ENCODE measurements at places on chromosomes 2 and 18.

DNA sequence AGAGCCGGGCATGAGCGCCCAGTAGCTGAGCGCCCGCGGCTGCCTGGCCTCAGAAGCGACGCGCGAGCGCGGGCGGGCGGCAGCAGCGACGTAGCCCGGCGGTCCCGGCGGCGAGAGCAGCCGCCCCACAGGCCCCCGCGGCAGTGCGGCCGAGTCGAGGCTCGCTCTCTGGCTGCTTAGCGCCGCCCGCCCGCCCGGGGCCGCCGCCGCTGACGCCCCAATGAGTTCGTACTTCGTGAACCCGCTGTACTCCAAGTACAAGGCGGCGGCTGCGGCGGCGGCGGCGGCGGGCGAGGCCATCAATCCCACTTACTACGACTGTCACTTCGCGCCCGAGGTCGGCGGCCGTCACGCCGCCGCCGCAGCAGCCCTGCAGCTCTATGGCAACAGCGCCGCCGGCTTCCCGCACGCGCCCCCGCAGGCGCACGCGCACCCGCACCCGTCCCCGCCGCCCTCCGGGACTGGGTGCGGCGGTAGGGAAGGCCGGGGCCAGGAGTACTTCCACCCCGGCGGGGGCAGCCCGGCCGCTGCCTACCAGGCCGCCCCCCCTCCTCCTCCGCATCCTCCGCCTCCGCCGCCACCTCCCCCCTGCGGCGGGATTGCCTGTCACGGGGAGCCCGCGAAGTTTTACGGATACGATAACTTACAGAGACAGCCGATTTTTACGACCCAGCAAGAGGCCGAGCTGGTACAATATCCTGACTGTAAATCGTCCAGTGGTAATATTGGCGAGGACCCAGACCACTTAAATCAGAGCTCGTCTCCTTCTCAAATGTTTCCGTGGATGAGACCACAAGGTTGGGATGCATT, 847 bp downstream of the HOXD8 start:
- no peak for DNase-seq

DNA sequence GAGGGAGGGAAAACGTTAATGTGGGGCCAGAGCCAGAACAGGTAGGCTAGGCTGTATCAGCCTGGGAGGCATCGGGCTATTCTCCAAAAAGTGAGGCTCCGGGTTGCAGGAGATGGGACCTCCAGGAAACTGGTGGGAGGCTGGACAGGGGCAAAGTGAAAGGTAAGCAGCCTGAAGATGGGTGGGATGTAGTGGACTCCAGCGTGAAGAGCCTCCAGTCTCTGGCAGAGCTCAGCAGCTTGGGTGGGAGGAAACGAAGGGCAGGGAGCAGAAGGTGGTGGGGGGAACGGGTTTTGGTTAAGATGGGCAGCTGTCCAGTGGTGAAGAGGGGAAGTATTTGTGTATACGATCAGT, 3.1 kb upstream of the EMX1 start:
- no peak for DNase-seq

DNA sequence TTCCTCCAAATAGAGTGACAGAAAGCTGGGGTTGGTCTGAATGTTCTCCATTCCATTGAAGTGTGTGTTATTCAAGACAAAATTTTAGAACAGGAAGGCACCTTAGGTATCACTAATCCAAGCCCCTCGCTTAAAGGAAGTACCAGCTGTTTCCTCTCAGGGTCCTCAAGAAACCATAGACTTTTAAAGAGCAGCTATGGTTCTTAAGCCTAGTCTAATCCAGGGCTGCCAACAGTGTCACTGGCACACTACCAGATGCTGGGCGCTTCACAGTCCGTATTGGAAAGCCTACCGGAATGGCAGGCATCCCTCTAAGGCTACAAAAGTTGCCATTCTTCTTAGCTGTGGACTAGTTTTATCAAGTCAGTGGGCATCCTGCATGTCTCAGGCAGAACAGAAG, 1.9 kb downstream of the NEMP2 start:
- no peak for DNase-seq

- no peak for DNase-seq
These were observed 66.2 kb upstream of the MCFD2 start for GRCh38 chr2:46981662-46982350.

GRCh38 chr2:237466211-237466610, 20.8 kb upstream of the MLPH start:
- no peak for DNase-seq

DNA sequence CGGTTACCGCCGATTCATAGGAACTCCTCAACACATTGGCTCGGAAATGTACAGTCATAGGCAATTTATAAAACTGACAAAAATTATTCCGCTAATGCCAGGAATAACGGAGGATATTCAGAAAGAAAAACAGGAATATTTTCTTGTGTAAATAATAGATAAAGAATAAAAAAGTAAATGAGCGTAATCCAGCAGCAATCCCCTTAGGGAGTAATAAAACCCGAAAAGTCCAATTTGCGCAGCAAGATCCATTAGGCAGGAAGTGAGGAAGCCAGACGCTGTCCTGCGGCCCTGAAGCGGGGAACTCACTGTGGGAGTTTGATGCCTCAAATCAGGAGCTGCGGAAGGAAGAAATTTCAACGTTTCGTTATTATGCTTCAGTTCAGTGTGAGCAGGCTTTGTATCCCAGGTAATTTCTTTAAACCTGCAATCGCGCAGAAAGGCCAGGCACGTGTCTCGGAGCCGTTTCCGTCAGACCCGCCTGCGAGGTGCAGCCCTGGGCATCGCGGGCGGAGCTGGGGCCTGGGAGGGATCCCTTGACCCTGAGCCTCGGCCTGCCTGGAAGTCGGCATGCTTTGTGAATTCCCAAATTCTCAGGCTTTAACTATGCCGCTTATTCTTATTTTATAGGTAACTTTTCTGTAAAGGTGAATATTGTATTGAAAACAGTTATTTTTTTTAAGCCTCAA, 180.9 kb upstream of the ALKAL2 start:
- no peak for DNase-seq

- no peak for DNase-seq
These were observed 321.4 kb upstream of the EPHA4 start for GRCh38 chr2:221893501-221893900.

GRCh38 chr18:30944773-30945417, 97.6 kb downstream of the DSC3 start:
- DNase-seq: no peak

GRCh38 chr2:100632759-100633158, 70.0 kb downstream of the PDCL3 start:
- DNase-seq: no peak

GRCh38 chr2:79855264-79856006, 342.6 kb downstream of the CTNNA2 start:
- no peak for DNase-seq

GRCh38 chr2:75547345-75548035, 13.2 kb downstream of the EVA1A start:
- no peak for DNase-seq

DNA sequence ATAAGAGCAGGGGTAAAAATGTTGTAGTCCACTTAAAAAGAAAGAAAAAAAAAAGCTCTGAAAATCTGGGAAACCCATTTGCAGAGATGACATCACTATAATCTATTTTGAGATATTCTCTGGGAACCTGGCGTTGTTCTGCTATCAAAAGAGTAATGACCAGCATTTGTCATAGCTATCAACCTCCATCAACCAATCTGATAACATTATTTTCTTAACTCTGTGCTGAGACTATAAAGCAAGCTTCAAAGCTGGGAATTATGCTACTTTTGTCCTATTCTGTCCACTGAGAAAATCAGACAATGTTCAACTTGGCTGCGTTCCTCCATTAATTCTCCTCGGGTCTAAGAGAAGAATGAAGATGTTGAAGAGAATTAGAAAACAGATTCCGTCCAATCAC, 107.5 kb downstream of the STK39 start:
- no peak for DNase-seq

- DNase-seq: no peak
These were observed 63.4 kb downstream of the GYPC start for GRCh38 chr2:126719191-126719832.

DNA sequence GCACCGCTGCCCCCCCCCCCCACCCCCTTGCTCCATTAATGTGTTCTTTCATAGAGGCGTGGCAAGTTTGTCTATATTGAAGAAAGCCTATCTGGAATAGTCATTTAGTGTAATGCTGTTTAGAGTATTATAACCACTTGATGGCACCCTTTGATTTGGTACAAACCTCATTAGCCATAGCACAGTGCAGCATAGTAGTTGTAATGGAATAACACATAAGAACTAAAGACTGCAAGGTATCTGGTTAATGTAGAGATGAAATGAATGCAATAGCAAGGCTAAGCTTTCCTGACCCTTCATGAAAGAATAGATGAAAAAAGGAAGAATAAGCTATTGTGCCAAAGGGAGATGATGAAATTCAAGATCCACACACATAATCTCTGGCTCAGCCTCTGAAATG, 81.9 kb downstream of the EHBP1 start:
- no peak for DNase-seq

DNA sequence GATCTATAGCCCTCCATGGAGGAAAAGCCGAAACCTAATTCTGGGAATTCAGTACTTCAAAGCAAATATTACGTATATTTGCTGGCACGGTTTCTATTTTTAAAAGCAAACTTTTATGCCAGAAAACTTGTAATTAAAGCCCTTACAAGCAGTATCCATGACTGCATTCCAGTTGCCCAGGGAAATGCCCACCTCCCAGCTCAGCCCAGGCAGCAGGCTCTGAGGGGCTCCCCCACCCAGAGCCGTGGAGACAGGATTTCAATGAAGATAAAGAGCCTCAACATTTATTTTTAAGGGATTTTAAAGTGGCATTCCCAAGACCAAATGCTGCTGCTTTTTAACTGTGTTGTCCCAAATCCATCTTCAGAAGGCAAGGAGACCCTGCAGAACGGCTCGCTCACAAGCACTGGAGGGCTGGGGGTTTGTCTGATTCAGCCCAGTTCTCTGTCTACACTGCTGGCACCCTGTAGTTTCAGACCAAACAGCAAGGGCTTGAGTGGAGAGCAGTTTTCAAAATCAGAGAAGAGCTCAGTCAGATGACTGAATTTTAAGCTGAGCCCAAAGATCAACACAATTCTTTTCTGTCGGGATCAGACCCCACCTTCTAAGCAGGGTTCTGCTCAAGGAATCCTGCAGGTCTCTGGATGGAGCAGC, 105.1 kb downstream of the KCNF1 start:
- DNase-seq: no peak

GRCh38 chr2:187442378-187442777, 5.7 kb downstream of the CALCRL start:
- no peak for DNase-seq

DNA sequence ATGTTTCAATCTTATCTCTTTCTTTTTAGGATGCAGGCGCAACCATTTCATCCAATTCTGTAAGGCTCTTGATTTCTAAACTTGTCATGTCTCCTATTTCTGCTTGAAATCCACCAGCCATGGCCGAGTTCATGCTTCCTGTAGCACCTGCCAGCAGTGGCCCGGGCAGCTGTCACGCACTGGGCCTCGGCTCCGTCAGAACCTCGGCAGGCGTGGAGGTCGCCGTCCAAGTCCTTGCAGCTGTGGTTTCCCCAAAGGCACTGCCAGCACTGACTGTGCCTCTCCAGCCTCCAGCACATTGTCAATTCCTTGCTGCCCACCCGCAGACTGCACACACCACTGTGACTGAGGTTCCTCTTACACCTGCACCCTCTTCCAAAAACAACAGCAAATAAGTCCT, 188.7 kb upstream of the SALL3 start:
- no peak for DNase-seq

DNA sequence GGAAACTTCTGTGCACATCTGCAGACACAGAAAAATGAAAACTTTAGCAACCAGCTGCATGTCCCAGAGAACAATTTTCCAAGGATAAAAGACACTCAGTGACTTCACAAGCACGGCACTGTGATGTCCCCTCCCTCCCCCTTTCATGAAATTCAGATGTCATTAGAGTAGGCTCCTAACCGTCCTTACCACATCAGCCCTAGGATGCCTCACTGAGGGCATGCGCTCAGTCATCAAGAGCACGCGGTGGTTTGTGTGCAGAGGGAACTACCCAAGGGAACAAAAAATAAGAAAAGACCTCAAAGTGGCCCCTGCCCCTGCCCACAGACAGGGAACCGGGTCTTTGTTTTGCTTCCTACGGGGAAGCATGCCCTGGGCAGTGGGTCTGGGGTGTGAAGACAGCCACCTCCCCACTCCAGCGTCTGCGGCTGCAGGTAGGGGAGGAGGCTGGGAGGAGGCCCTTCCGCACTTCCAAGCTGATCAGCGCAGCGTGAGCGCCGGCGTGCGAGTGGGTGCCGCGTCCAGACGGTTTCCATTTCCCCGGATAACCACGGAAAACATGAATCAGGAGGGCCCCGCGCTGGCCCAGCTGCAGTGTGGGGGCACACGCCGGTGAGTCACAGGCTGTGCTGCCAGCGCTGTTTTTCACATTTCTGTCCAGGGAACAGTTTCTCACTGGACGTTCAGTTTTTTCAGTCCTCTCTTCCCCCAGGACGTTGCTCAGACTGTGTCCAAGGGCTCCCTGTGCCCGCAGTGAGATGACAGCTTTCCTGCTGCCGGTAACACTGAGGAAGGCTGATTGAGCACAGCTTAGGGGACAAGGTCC, 70.6 kb downstream of the COPS8 start:
- DNase-seq: no peak

DNA sequence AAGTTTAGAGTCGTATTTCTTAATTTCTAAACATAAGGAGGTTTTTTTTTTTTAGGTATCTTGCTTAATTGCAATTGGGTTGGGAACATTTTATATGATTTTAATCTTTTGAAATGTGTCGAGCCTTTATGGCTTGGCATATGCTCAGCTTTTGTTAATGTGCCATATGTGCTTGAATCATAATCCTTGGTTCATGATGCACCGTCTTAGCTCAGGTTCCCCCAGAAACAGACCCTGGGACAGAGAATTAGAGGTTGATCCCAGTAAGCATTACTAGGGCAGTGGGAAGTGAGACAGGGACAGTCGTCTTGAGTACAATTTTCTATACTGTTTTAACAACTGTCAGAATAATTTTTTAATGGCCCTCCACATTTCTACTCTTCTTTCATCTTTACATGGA, 9.3 kb downstream of the CHCHD5 start:
- DNase-seq: no peak

- DNase-seq: no peak
These were observed 1573.4 kb upstream of the NXPH2 start for GRCh38 chr2:140353541-140353940.

DNA sequence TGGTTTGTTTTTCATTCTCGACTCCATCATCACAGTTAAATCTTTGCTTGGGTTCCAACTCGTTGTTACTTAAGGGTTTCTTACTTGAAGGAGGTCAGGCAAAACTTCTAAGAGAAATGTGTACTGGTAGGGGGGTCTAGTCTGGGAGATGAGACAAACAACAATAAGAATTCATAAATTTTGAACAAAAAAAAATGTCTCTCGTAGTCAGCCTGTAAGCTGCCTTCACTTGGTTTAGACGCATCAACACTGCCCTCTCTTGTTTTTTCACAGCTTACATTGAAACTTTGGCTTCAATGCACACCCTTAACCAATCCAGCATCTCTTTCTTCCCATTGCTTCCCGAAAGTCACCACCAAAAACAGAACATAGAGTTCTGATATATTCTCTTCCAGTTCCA, 576.4 kb upstream of the PIK3C3 start:
- DNase-seq: no peak

DNA sequence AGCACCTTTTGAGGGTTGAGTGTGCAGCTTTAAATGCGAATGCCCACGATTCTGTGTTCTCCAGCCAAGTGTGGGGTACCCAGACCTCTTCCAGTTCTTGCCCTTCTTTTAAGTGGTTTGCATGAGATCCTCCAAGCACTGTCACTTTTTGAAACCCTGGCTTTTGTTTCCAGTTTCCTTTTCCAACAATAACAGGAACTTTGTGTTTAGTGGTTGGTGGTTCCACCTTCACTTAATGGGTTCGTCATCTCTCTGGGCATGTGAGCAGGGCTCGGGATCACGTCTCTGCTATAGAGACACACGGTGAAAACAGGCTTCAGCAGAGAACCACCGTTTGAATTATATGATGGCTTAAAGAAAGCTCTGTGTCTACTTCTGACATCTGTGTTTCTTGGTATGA, 197.6 kb downstream of the LDLRAD4 start:
- no peak for DNase-seq

Data from progenitor cell of endocrine pancreas (in vitro differentiated cells).